CD4-positive, CD25-positive, alpha-beta regulatory T cell (primary cell): ENCODE measurements at places on chromosomes 7 and 10.
A peak's percentile ranks its signal among the peaks of the same experiment; 100 is the strongest.

- no peak for DNase-seq
These were observed 4.9 kb downstream of the PRTFDC1 start for GRCh38 chr10:24947304-24948097.

DNA sequence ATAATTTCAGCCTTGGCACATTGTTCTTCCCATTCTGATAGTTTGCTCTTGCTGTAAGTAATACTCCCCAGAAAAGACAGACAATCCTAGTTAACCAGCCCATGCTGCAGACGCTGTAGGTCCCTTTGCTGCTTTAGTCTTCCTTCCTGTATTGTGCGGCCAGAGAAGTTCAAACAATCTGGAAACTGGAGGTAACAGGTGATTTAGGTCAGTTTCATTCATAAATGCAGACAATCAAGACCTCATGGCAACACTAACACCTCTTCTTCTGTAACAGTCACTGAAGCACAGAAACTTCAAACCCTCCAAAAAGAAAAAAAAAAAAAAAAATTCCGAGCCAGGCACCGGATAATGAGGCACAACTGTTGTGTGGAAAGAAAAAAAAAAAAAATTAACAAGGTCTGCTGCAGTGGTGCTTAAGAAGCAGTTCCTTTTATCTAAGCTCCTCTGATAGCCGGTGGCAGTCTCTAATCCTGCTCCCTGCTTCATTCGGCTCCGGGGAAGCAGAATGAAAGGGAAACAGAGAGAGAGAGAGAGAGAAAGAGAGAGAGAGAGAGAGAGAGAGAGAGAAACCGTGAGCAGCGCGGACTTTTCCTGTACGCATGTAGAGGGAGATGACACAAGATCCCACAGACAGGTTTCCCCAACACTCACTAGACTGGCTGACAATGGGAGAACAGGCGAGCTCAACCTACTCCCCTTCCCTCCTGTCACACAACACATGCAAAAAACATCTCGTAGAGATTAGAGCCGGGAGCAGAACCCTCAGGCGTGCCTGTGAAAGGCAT is at the start of gene SEMA3A:
Gene SEMA3A (minus strand): TSS at position 306 of the 788 bp plus-strand sequence. CDS start 203 bp downstream, at position 103.
- peak; percentile 32 for DNase-seq

DNA sequence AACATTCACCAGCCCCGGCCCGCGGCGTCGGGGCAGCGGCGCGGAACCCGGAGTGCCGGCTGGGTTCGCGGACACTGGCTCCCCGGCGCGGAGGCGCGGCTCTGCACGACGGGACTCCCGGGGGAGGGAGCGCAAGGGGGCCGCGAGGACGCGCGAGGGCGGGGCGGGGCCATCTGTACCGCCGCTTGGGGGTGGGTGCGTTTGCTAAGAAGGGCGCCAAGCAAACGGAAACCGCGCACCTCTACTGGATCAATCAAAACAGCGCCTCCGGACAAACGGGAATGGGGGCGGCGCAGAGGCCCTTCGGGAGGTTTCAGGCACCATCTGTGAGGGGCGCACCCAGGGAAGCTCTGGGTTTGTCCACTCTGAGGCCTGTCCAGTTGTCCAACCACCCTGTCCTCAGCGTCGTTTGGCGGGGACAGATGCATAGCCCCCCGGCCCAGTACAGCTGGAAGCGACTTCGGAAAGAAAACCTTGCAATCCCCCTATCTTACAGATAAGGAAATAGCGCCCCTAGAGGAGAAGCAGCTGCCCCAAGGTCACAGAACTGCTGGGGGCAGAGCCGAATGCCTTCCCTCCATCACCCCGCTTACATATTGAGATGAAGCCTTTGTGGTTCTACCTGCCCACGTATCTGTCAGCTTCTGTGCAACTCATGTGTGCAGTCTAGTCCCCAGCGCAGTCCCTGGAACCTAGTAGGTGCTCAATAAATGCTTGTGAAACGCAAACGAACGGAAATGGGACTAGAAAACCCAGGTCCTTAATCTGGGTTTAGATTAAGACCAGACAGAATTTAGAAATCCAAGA is 10.7 kb upstream of the SLIT1 start:
- peak; percentile 77 for DNase-seq

GRCh38 chr10:103761075-103761920 is 94.1 kb downstream of the SH3PXD2A start:
- no peak for DNase-seq

DNA sequence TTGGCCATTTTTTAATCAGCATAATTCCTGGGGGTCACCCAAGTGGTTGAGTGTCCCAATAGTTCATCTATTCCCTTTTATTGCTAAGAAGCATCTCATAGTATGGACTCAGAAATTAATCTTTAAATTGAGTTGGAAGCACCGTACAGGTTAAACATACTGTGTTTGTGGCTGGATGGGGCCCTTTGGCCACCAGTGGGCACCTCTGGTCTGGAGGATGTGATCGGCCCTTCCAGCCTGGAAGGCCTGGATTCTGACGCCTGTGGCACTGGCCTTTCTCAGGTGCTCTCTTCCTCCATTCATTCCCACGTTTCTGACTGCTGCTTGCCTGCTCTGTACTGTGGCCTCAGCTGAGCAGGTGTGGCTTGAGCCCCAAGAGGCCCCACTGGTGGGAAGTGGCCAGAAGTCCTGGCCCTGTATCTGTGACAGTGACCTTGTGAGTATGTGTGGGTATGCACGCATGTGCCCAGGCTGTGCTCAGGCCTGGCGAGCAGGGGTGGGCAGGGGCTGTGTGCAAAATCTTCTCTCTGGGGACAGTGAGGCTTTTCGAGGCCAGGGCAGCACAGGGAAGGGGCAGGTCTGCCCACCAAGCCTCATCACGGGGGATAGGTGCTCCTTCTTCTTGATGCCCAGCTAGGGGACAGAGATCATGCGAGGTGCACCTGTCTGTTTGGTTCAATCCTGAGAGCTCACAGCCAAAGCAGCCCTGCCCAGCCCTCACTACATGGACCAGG is 30.1 kb downstream of the LDB3 start:
- no peak for DNase-seq

DNA sequence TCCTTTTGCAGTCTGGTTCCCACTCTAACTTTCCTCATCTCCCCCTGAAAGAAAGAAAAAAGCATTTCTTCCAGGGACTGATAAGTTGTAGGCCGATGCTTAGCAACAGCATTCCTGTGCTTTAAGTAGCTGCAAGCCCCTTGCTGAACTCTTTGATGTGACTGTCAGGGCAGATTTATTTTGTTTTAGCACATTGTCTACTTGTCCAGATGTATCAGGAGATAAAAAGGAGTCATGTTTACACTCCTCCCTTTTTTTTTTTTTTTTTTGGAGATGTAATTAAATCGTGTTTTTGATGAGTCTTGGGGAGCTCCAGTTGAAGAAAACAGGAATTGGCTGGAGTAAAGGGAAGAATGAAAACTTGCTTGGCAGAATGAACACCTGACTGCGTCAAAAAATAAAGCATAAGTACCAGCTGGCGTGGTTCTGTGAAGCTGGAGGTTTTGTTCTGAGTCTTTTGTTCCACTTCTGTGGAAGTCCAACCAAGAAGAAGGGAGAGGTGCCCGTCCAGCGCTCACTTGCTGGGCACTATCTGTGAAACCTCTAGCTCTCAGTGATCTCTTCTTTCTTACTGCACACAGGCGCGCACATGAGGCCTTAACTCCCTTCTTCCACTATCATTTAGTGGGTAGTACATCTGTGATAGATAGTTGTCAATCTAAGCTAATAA is 871.7 kb downstream of the LRMDA start:
- DNase-seq = no peak

DNA sequence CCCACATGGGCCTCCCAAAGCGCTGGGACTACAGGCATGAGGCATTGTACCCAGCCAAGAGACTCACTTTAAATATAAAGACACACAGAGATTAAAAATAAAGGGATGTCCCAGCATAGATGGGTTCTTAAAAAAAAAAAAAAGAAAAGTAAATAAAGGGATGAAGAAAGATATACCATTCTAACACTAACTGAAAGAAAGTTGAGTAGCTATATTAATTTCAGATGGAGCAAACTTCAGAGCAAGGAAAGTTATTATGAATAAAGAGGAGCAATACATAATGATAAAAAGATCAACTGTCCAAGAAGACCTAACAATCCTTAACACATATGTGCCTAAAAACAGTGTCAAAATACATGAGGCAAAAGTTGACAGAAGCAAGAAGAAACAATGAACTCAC is 33.0 kb upstream of the SPOCK2 start:
- DNase-seq = no peak

GRCh38 chr10:71718165-71718698 is 1.3 kb downstream of the C10orf105 start:
- no peak for DNase-seq

DNA sequence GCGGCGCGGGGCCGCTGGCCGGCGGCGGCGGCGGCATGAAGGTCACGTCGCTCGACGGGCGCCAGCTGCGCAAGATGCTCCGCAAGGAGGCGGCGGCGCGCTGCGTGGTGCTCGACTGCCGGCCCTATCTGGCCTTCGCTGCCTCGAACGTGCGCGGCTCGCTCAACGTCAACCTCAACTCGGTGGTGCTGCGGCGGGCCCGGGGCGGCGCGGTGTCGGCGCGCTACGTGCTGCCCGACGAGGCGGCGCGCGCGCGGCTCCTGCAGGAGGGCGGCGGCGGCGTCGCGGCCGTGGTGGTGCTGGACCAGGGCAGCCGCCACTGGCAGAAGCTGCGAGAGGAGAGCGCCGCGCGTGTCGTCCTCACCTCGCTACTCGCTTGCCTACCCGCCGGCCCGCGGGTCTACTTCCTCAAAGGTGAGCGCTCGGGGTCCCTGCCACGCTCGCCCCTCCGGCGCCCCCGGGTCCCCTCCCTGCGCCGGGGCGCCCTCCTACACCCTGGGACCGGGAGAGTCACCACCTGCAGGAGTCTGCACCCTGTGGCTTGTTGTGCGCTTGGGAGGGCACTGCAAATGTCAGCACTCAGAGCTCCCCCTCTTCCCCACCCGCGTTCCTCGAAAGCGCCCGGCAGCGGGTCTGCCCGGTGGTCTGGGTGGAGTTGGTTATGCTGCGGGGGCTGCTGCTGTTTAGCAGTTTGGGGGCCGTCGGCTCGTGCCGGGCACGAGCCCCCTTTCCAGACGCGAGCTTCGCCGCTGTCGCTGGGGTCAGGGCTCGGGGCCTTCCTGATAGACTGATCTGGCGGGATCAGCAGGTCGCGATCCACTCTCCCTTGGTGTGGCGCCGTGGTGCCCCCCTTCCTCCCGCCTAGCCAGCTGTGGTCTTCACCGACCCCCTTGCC is 627 bp downstream of the DUSP5 start:
- peak; percentile 71 for DNase-seq

DNA sequence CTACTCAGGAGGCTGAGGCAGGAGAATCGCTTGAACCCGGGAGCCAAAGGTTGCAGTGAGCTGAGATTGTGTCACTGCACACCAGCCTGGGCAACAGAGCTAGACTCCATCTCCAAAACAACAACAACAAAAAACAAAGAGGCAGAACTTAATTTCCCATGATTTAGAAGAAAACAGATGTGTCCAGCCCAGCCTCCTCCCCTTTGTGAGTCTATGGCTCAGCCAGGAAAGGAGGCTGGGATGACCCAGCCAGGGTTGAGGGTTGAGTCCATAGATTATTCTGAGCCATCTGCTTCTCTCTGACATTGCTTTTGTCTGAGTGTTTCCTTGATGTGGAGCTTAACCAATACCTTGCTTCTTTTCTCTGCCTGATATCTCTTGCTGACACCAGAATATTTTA is 994.1 kb downstream of the TYW1 start:
- DNase-seq = no peak

GRCh38 chr10:79495791-79496190 is 16.5 kb upstream of the EIF5AL1 start:
- no peak for DNase-seq

GRCh38 chr10:42783181-42783549 is 570 bp downstream of the BMS1 start:
- no peak for DNase-seq
